ENCODE measurements at places on chromosomes 5 and 9.

DNA sequence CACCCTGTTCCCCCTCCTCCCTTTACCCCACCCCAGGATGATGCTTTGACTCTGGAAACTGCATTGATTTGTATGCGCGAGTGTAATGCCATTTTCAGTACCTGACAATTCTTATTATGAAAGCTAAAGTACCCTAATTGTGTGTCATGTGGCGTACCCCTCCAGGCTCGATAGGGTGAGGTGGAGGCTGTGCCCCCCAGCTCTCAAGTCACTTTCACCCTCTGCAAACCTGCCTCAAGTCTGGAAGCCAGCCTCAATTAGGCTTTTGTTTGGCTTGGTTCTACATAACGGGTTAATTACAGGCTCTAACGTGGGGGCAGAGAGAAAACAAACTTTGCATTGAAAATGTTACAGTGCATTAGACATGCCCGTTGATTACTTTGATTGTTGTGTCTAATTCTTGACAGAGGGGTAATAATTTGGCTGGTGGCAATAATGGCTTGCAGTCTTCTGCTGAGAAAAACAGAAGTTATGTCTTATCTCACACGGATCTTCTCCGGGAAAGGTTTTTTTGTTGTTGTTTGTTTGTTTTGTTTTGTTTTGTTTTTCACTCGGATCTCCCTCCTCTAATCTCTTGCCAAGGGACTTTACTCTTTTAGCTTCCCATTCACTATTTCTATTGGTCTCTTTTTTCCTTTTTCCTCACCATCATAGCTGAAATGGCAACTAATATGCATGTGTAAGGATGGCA is 12.6 kb downstream of the ISL1 start:
- no peak for DNase-seq

GRCh38 chr5:171261361-171261760 is 47.7 kb upstream of the TLX3 start:
- DNase-seq, result no peak

- no peak for DNase-seq
Measured at GRCh38 chr5:141359790-141360426, at the start of gene PCDHGB2. TSS of gene PCDHGB2 (plus strand) at chr5:141359994. CDS start at chr5:141360136, 142 bp downstream.

- peak; percentile 13 for DNase-seq
Measured at GRCh38 chr5:115842089-115842935, 577 bp downstream of the AP3S1 start.

- no peak for DNase-seq
Measured at GRCh38 chr9:72657023-72657422, 135.6 kb downstream of the TMC1 start.

GRCh38 chr5:85049020-85049419 is 664.3 kb upstream of the EDIL3 start:
- DNase-seq, result no peak

DNA sequence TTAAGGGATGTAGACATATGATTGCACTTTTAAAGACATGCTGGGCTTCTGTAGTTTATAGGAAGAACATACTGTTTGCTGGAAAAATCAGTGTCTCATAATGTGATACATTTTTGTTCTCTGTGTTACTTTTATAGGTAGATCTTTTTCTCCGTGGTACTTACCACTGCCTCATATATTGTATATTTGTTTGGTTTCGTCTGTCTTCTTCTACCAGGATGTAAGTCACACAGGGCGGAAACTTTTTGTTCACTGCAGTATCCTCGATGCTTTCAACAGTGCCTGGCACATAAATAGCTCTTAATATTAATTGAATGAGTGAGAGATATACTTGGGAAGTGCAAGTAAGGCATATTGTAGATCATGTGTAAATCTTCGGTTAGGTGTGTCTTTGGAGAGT is 135.4 kb downstream of the GDNF start:
- no peak for DNase-seq

GRCh38 chr5:146426853-146427618 is 20.1 kb upstream of the TCERG1 start:
- DNase-seq, result no peak

DNA sequence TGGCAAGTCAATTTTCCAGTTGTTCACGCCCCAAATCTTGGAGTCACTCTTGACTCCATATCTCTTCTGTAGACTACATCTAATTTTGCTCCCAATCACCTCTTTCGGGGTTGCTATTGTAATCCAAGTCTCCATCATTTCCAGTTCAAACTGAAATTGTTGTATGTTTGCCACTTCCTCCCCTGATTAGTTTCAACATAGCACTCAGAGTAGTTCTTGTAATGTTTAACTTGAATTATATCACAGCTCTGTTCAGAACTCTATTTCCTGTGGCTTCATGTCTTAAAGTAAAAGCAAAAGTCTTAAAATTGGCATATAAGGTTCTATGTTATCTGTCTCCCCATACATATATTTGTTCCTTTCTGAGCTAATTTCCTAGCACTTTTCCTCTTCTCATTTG is 348.5 kb upstream of the RIOK2 start:
- no peak for DNase-seq

- no peak for DNase-seq
Measured at GRCh38 chr9:130200038-130200849, 28.0 kb downstream of the NCS1 start.

DNA sequence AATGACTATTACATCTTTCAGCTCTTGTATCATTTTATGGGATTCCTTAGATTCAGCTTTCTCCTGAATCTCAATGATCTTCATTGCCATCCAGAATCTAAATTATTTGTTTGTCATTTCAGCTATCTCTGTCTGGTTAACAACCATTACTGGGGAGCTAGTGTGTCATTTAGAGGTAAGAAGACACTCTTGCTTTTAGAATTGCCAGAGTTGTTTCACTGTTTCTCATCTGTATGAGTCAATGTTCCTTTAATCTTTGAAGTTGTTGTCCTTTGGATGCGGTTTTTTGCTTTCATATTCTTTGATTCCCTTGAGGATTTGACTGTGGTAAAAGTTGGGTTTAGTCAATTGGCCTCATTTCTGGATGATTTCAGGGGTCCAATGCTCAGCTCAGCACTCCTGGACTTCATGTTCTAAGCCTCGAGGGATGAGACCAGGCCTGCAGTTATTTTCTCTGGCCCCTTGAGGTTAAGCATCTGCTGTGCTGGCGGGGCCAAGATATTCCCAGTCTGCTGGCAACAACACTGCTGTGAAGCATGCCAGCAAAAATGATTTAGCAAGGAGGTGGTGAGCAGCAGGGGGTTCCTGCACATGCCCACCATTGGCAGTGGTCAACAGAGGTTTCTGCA is 102.4 kb upstream of the PCSK5 start:
- no peak for DNase-seq

GRCh38 chr5:83718195-83718825 is 2.3 kb downstream of the HAPLN1 start:
- no peak for DNase-seq

GRCh38 chr9:137968235-137968634 is 90.7 kb downstream of the CACNA1B start:
- no peak for DNase-seq

GRCh38 chr9:129834489-129835127 is 467 bp downstream of the C9orf78 start:
- DNase-seq, result no peak

DNA sequence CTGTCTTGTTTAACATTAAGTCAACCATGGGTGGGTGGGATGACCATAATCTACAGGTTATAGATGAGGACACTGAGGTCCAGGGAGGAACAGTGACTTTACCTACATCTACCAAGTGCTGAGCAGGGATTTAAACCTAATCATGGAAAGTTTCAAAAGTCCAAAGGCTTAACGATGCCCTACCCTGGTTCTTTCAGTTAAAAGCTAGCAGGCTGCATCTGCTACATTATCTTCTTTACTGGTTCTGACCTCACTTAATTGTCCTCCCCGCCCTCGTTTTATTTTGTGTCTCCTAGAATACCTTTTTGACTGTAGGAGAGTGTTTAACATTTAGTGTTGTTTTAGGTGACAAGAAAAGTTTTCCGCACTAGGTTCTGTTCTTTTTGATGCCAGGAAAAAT is 735.2 kb downstream of the TLR4 start:
- DNase-seq, result no peak

GRCh38 chr5:5932824-5933223 is 445.5 kb downstream of the MED10 start:
- DNase-seq, result no peak

- DNase-seq, result no peak
Measured at GRCh38 chr9:125258832-125259534, 2.6 kb upstream of the GAPVD1 start.

- DNase-seq, result no peak
Measured at GRCh38 chr5:131536211-131536826, 98.7 kb downstream of the RAPGEF6 start.

All from hematopoietic multipotent progenitor cell (in vitro differentiated cells).